ENCODE measurements at places on chromosomes 7 and 10.

DNA sequence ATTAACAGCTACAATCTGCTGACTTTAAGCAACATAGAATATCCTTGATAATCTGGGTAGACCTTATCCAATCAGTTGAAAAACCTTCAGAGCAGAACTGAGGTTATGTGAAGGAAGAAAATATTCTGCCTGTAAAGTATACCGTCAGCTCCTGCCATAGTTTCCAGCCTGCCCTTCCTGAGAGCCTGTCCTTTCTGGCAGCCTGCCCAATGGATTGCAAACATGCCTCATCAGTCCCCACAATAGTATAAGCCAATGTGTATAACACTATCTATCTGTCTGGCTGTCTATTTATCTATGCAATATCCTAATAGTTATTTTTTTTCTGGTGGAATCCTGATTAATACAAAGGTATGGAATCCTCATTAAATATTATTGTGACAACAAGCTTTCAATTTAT, 489.2 kb upstream of the KCND2 start:
- no peak for DNase-seq

GRCh38 chr10:86498598-86498997, 23.0 kb downstream of the WAPL start:
- no peak for DNase-seq

GRCh38 chr7:115546790-115547189, 483.8 kb downstream of the TFEC start:
- no peak for DNase-seq

GRCh38 chr7:151256410-151257045, 8.0 kb upstream of the SMARCD3 start:
- no peak for DNase-seq

DNA sequence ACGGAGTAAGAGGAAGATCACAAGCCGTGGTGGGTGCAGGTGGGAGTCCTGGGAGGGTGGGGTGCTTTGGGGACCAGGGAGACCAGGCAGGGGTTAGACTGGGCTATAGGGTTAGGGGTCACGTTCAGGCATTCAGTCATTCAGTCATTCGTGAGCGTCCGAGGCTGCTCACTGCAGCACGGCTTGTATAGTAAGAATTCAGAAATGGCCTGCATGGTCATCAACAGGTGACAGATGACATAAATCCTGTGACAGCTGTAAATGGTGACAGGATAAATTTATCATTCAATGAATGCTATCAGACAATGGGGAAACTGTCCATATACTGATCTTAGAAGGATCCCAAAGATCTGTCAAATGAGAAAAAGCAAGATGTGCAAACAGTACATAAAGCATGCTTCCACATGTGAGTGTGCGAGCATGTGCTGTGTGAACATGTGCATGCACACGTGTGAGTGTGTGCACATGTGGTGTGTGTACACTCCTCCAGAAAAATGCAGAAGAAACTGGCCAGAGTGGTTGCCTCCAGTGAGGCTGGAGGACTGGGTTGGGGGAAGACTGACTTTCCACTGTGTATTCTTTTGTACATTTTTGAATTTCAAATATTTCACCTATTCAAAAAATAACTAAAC, 32.0 kb upstream of the SMARCD3 start:
- DNase-seq: no peak

DNA sequence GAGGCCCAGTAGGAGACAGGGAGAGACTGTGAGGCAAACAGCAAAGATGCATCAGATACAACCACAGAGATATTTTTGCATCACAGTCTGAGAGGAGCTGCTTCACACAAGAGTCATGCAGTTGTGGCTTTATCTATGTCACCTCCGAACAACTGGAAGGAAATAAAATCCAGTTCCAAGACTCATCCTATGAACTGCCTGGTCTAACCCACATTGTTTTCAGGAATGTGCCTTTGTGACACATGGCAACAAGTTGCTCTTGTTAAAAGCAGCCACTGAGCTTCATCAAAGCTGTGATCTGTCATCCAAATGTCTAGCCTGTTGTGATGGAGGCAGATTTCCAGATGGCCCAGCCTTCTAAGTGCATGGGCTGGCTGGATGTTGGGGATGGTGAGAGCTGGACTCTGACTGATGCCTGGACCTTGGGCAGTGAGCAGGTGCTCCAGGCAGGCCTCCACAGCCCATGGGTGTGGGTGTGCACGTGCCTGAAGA, 255.0 kb downstream of the BMPER start:
- DNase-seq: no peak

- DNase-seq: no peak
These were observed 25.5 kb downstream of the ZNRF2 start for GRCh38 chr7:30309842-30310435.

DNA sequence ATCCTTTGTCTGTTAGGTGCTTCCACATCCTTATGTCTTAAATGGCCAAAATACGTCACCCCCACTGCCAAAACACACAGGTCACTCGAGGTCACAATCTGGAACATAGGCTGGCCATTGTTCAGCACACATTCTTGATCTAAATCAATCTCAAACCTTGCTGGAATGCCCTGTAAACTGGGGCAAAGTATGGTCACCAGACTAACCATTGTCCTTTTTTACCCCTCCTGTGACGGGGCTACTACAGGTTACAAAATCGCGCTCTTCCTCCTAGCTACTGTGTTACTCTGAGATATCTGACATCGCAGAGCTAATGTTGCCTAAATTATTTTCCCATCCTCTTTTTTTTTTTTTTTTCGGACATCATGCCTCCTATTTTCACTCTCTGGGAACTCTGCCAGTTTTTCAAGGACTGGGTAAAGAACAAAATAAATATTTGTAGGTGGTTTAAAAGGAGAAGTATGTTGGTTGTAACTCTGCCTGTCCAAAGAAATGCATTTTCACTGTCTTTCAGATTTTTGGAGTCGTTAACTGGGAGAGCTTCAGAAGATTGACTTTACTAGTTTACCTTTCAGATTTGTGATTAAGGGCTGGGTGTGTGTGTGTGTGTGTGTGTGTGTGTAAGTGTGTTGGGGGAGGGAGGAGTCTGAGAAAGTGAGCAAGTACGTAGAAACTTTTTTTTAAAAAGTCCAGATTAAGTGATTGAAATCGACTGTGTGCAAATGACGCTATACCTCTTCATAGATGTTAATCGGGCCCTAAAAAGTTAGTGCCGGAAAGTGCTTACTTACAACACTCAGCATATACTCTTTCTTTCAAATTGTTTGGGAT, 942 bp upstream of the KIAA1217 start:
- no peak for DNase-seq

GRCh38 chr7:111384065-111384891, 178.0 kb downstream of the IMMP2L start:
- DNase-seq: no peak
